ENCODE measurements at places on chromosomes 5 and 9.

DNA sequence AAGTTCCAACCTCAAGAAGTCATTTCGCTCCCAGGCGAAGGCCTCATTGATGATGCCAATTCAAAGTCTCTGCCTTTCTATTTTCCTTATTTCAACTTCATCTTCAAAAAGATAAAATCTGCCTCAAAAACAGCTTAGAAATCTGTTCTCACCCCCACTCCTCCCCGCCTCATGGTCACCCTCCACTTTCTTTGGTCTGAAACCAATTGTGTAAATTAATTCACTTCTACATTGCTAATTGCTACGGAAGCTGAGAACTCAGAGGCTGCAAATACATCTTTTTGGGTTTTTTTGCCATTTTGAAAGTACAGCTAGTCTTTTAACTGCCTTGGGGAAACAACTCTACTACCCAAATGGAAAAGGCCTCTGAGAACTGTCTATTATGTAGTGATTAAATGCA lies 350.0 kb upstream of the SLC24A2 start:
- no peak for DNase-seq

GRCh38 chr5:1687301-1687970 lies 112.2 kb downstream of the MRPL36 start:
- DNase-seq, result no peak

GRCh38 chr5:116320486-116320885 lies 235.7 kb downstream of the COMMD10 start:
- no peak for DNase-seq

GRCh38 chr5:134088994-134089560 lies 25.4 kb upstream of the TCF7 start:
- DNase-seq, result no peak

GRCh38 chr9:127336506-127337352 lies 60.2 kb upstream of the SLC2A8 start:
- DNase-seq, result no peak

DNA sequence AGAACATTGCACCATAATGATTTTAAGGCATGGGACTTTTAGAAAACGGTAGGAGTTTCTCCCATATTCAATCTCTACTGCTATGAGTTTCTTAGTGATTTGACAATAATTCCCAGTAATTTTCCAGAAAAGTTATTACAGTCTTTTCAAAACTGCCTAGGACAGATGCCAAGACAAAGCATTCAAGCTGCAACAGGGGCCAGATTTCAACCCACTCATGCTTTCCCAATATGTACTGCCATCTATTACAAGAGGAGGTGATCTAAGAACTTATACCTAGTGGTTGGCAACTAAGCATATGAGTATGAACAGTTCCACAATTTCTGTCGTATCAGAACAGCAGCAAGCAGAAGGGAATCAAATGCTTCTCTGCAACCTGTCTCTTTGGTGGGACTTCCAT lies 95.1 kb upstream of the TMED7 start:
- no peak for DNase-seq

DNA sequence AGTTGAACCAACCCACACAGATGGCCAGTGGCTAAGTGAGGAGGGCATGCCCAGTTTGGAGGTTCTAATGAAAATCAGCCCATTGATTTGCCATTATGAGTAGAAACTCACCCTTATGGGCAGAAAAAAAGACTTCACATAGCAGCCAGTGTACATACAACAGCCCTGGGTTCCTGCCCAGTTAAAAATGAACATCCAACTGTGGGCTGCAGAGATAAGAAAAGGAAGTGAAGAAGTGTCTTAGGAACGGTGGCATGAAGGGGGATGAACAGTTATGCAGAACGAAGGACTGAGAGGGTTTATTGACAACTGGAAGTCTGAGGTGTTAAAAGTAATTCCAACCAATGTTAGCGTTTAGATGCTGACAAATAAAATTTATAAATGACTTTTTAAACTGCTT lies 118.4 kb downstream of the MARCHF3 start:
- DNase-seq, result no peak

Data from CD4-positive, alpha-beta T cell treated with Interleukin-4 for 4 hours (primary cell).